ENCODE measurements at places on chromosomes 3 and 15. TPM values are rescaled to one million over a fixed set of nuclear protein-coding genes. Genes with fewer than 3 reads are reported as not detected.

GRCh38 chr3:64571982-64572381 lies 115.8 kb downstream of the ADAMTS9 start:
- no peak for DNase-seq

DNA sequence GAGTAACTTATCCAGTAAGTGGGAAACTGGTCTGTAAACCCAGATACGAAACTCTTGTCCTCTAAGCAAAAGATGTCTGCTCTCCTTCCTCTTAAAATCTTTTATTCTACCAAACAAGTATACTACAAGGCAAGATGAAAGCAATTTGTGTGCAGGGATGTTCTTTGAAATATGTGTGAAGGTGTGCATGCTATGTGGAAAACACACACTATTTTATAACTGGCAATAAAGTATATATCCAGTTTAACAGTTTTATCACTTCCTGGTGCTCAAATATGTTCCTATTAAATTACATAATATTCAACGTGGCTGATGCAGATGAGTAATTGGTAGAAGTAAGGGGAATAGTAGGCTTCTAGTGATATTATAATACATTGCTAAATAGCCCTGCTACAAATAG lies 566.5 kb downstream of the ROBO2 start:
- no peak for DNase-seq

DNA sequence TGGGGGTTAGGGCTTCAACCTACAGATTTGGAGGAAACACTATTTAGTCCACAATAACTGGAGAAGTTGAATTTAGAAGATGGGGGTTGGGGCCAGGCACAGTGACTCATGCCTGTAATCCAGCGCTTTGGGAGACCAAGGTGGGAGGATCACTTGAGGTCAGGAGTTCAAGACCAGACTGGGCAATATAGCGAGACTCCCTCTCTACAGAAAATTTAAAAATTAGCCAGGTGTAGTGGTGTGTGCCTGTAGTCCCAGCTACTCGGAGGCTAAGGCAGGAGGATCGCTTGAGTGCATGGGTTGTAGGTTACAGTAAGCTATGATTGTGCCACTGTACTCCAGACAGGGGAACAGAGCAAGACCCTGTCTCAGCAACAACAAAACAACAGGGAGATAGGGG lies 5.0 kb upstream of the DYNLT2B start:
- DNase-seq, result no peak

- no peak for DNase-seq
Measured at GRCh38 chr3:154294016-154294415, 30.3 kb downstream of the DHX36 start.

DNA sequence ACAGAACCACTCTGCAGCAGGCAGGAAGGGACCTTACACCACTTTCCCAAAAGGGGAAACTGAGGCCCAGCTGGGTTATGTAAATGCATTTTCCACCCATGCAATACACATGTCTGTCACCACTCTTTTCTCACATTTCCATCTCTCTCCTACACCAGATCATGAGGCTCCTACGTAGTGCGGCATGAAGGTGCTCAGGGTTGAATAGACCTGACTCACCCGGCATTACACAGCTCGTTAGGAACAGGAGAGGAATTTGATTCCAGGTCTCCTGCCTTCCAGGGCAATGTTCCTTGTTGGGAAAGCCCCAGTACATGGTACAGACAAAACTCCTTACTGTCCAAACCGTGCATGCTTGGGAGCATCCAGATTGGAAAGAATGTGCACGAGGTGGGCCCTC lies 61.9 kb upstream of the DCLK3 start:
- DNase-seq, result no peak

DNA sequence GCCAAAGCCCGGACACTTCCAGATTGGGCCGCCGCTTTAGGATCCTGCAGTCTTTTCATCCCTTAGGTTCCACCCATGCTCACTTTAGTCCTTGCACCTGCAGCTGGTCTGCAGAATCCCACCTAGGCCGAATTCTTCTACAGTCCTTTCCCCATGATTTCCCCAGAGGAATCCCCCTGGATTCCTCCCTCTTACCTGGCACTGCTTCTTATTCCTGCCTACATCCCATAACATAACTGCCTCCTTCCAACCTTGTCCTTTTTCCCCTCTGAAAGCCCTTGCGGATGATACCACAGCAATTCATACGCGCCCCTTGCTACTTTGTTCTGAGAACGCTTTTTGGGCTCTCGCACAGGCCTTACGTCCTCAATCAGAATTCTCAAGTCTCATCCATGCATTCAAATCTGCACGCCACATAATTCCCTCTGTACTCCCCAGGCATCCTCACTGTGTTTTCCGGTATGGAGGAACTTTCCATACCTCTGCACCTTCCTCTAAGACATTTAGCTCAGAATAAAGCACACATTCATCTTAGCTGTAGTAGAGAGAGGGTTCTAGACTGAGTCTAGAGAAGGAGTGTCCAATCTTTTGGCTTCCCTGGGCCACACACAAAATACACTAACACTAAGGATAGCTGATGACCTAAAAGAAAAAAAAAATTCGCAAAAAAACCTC lies 619 bp downstream of the EIF2AK4 start:
- DNase-seq, result no peak

DNA sequence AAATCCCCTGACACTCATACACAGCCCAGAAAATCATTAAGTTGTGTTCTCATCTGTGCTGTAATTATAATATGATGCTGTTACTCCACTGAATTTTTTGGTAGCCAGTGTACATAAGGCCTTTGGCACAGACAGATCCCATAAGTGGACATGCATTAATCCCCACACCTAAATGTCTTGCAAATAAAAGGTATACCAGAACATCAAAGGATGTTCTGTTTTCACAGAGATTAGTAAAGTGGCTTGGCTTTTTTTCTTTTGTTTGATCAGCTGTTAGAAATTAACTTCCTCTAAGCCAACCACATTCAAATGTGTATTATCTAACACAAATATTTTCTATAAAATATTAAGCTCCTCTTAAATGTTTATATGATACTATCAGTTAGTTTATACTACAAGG lies 2.7 kb downstream of the SST start:
- no peak for DNase-seq

DNA sequence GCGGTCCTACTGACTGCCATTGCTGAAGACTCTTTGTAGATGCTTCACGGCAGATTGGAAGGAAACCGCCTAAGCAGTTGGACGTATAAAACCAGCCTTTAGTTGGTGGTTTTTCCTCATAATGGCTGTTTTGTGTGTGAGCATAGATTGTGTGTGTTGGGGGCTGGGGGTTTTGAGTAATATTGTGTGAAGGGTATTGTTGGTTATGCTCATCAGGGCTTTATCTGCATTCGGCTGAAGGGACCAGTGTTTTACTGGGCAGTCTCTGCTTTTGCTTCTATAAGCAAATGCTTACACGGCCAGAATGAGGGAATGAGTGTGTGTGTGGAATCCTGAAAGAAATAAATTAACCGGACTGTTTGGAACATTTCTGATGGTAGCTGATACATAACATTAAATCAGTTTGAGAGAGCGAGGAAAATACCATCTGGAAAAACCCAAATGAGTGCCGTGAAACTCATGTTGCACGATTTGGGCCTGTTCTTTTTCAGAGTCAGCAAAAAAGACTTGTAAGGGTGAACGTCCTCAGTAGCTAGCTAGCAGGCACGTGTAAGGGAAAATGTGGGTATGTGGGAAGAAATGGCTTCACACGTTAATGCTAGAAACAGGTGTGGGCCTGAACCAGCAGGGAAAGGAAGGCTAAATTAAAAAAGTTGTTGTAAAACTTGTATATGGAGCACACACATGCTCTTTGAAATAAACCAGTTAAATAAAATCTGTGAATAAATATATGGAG lies 1.9 kb downstream of the MITF start:
- DNase-seq, result no peak

GRCh38 chr15:52668133-52668532 lies 11.1 kb downstream of the ATOSA start:
- DNase-seq, result no peak

DNA sequence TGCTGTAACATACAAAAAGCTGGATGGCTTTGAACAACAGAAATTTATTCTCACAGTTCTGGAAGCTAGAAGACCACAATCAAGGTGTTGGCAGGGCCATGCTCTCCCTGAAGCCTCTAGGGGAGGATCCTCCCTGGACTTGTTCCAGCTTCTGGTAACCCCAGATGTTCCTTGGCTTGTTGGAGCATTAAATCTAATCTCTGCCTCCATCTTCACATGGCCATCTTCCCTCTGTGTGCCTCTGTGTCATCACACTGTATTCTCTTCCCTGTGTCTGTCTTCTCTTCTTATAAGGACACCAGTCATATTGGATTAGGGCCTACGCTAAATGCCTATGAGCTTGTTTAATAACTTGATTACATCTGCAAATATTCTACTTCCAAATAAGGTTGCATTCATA lies 109.5 kb downstream of the STAG1 start:
- DNase-seq, result no peak

- DNase-seq, result no peak
Measured at GRCh38 chr3:106049821-106050220, 181.0 kb upstream of the CBLB start.

- no peak for DNase-seq
Measured at GRCh38 chr3:42533161-42533897, 30.9 kb downstream of the VIPR1 start.

DNA sequence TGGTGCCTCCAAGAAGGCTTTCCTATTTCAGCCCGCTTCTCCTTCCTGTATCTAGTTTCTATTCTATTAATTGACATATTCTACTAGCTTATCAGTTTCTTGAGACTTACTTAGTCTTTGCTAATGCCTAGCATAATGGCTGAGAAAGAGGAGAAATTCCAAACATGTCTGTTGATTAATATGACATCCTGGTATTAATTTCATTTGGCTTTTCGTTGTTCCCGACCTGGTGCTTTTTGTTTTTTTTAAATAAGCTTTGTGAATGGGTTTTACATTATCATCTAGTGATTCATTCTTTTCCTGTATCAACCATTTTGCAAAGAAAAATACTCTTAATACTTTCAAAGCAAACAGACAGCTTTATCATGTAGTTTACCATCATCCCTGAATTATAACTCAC lies 13.1 kb downstream of the WDR53 start:
- no peak for DNase-seq

DNA sequence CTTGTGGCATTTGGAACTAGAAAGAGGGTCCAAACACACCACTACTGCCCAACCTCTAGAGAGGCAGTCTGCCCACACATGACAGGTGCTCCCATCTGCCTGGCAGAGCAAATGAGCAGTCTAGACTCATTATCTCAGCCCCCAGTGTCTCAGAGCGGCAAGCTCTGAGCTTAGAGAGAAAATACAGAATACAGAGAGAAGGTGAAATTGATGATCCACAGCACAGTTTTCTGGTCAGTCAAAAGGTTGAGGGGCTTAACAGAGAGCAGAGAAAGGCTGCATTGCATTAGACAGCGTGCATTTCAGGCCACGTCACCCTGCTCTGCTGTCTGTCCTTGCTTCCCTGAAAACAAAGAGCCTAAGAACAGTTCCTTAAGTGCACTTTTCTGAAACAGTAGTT lies 135.1 kb downstream of the KCNMB2 start:
- DNase-seq, result no peak

DNA sequence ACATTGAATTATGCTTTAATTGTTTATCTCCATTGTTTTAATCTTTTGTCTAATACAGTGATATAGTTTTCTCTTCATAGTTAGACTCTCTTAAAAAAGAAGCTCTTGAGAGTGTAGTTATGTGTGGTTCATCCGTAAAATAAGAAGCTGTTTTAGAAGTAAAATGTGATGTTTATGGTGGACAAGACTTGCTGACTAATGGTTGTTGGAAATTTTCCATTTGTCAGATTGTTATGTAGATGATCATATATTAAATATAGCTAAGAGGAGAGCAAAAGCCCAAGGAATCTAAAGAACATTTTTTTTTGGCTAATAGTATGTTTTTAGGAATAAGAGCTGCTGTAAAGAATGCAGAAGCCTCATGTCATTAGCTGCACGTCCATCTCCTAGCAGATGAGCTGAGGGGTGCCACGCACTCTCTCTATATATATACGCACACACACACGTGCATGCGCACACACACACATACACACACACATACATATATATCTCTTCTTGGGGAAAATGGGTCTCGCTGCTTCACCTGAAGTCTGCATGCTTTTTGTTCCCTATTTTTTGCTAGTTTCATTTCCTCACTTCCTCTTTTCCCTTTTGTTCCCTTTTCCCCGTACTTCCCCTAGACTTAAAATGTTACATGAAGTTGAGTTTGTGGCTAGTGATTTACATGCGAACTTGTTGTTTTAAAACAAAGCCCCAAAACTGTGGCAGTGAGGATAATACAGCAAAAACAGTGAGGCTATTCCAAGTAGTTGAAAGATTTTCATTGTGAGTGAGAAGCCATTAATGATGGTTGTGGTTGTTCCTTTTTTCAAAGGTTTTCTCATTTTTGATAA lies 107.8 kb downstream of the MBNL1 start:
- DNase-seq, result no peak

DNA sequence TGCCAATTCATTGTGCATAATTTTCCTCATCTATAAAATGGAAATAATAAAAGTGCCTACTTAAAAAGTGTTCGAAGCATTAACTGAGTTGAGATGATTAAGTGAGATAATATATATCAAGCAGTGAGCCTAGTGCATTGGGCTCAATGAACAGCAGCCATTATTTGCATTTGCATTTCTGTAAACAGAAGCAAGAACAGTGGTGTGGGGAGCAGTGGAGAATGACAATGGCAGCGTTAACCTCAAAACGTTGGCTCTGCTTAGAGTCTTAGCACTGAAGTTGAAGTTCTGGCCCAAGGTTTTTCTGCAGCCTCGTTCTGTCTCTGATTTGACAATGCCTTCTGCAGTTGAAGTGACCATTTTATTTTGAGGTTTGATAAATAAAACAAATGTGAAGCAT lies 466.3 kb upstream of the ONECUT1 start:
- DNase-seq, result no peak

GRCh38 chr3:28013864-28014473 lies 227.4 kb upstream of the CMC1 start:
- DNase-seq, result no peak

GRCh38 chr3:46337911-46338310 lies 16.0 kb upstream of the CCR2 start:
- no peak for DNase-seq

GRCh38 chr3:20516311-20516710 lies 330.3 kb upstream of the SGO1 start:
- DNase-seq, result no peak

- DNase-seq, result no peak
Measured at GRCh38 chr15:95577927-95578326, 752.6 kb upstream of the NR2F2 start.

- no peak for DNase-seq
Measured at GRCh38 chr15:65525622-65526021, 4.6 kb upstream of the HACD3 start.

Gene GP9
- total RNA-seq, result not detected

Gene GRK7
- total RNA-seq, result not detected

Gene CELF6
- 0.19 TPM for total RNA-seq

Gene PLAAT1
- total RNA-seq, result 0.39 TPM

Gene NEK10
- 0.36 TPM for total RNA-seq

Gene ITIH3
- not detected for total RNA-seq

Gene TRH
- total RNA-seq, result not detected

Gene TSEN2
- total RNA-seq, result 13.8 TPM

Gene PRKCI
- 27.6 TPM for total RNA-seq

All from activated CD4-positive, alpha-beta memory T cell treated with anti-CD3 and anti-CD28 coated beads for 36 hours (primary cell).